ENCODE measurements at places on chromosomes 5 and 9.

DNA sequence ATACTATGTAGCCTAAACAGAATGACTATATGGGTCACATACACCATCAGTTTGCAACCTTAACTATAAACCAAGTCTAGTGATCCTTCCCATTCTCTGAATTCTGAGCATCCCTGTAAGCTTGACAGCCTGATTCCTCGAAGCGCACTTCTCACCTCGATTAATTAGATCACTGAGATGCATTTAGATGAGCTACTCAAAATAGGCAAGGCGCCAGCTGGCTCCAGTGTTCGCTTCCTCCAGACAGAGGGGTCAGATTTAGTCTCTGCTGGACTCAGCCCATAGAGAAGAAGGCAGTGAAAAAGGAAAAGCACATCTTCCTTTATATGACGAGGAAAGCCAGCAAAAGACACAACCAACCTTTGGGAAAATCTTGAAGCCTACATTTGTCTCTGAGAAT, 371.5 kb downstream of the MLLT3 start:
- no peak for DNase-seq

- no peak for DNase-seq
Measured at GRCh38 chr5:6542421-6543345, 90.2 kb downstream of the NSUN2 start.

DNA sequence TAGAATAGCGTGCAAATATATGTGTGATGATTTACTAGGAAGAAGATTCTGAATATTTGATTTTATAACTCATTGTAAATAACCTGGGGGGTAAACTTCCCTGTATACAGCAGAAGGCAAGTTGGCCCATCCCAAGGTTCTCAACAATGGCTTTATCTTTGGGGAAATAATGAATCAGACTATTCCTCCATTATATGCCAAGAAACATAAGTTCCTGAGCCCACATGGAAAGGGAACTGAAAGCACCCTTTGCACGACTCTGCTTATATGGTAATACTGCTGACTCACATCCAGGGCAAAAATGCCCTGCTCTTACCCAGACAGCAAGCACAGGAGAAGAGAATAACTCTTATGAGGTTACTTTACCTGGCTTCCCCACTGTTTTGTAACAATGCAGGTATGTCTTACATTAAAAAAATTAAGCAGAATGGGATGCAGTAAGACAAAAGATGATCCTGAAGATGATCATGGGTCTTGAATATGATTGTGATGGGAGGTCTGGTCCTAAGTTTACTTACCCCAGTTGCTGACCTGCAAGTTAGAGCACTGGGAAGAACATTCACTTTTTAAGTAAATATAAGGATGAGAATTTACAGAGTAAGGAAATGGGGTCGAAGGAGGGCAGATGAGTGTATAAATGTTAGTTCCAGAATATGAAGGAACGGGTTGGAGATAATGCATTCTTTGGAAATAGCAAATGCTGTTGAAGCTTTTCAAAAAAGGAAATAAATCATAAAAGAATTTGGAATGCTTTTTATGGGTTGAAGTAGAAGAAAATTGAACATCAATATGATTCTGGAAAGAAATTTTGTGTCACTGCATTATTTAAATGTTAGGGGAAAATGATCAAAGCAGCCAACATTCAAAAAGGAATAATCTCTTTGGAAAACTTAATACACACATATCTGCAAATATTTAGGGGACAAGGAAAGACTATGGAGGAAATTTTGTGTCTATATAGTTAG, 428.4 kb upstream of the MPDZ start:
- DNase-seq, result no peak

GRCh38 chr5:538801-539468, 14.7 kb upstream of the SLC9A3 start:
- no peak for DNase-seq

GRCh38 chr5:5344051-5344571, 78.4 kb upstream of the ICE1 start:
- peak; percentile 31 for DNase-seq

DNA sequence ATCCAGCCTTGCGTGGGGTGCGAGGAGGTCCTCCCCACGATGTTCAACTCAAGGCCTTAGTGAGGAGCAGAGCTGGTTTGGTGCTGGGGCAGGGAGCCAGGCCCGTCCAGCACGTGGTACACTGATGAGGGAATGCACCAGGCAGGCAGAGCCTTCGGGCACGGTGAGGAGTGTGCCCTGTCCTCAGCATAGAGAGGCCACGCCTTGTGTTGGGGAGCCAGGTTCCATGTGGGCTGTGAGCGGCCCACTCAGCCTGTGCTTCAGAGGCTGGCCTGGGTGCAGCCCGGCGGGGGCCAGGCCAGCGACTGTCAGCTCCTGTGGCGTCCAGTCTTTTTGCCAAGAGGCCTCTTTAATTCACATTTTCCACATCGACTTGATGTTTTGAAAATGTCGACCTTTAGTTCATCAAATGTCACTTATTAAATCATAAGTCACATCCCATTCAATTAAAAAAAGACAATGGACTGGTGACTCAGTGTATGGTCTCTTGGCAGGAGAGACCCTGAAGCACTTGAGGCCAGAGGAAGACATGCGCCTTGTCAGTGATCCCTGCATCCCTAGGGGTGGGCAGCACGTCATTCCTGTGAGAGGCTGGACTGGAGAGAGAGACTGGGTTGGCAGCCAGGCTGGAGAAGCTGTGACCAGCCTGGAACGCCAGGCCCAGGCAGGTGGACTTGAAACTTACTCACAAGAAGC, 21.7 kb downstream of the ERGIC1 start:
- DNase-seq, result peak; percentile 35

DNA sequence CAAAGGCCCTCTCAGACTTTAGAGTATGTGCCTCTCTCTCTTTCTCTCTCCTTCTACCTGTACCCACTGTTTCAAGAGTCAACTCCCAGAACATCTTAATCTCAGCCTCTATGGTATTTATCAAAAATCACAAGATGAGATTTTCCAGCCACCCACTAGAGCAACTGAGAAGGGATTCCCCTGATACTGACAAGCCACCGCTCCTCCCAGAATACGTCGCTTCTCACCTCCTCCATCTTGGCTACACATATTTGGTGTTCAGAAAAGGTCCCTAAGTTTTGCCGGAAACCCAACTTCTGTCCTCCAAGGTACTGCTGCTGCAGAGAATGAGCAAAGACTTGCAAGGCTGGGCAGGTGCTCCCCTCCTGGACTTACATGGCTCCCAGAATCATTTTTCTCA, 6.1 kb downstream of the GARIN3 start:
- DNase-seq, result no peak

GRCh38 chr5:137305971-137306602, 193.0 kb downstream of the SPOCK1 start:
- no peak for DNase-seq

DNA sequence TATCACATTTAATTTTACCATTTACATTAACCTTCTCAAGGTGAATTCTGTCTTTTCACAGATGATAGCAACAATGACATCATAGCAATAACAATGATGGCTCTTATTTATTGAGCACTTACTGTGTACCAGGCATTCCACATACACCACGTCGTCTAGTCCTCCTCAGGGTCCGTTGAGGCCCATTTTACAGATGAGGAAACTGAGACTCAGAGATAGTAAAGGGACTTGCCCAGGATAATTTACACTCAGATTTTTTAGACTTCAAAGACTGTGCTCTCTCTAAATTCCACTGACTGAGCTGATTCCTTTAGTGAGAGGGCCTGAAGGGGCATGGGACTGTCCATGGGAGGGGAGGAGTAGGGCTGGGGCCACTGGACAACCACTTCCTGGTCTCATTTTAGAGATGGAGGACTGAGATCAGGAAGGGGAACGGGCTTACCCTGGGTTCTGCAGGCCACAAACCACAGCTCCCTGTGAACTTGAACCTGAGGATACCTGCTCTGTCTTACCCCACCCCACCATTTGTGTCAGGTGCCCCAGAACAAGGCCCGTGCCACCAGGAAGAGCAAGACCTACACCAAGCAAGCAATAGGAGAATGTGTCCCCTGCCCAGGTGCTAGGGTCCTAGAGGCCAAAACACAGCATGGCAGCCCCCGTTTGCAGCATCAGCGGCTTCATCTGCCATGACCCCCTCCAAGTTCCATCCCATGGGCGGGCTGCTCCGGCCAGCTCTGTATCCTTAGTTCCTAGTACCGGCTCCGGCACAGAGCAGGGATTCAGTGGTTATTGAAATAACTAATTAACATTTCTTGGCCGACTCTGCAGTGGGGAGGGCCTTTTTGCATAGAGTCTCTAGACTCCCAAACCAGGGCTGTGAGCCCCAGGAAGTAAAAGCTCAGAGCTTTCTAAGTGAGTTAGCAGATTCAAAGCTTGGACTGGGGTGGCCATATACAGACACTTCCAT, 96.6 kb downstream of the RGS3 start:
- DNase-seq, result no peak

DNA sequence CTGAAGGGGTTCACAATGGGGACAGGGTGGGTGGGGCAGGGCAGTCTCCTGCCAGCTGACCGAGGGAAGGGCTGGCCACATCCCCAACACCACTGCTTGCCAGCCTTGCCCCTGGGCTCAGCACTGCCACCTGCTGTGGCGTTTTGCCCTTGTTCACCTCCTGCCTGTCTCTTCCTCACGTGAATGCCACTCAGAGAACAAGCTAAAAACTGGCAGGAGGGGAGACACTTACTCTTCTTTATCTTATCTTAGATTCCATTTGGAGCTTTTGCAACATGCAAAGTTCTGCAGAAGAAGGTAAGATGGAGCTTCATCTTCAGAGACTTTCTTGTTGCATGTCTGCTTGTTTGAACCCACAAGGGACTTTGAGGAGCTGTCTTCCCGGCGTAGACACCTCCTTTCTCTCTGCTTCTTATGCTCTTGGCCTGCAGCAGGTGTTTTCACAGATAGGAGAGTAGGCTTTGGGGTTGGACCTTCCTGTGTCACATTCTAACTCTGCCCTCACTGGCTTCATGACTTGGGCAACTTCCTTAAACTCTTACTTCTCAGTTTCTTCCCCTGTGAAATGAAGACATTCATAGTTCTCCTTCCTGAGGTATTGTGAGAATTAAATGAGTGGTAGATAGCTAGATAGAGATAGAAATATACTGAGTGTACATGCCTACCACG, 4.1 kb downstream of the LRSAM1 start:
- DNase-seq, result peak; percentile 26

DNA sequence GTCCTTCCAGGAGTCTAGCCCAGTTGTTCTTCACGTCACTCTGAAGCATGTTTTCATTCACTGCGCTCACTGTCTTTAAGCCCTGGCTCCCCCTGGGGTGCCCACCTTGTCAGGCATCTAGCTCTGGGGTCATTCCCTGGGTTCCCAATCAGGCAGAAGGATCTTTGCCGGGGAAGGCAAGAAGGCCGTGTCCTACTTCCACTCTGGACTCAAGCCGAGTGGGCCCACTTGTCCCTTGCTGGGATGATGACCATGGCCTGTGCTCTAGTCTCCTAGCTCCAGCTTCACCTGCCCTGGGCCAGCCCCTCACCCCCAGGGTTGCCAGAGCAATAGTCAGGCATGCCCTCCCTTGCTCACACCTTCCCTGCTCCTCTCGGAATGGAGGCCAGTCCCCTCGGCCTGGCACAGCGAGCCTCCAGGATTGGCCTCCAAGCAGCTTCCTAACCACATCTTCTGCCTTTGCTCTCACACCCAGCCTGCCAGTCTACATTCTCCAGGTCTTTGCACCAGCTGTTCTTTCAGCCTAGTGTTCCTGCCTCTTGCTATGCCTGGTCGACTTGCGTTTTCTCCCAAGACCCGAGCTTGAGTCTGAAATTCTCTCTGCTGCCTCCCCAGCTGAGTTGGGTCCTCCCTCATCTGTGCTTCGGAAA, 32.2 kb upstream of the PSD2 start:
- DNase-seq, result no peak

- DNase-seq, result no peak
Measured at GRCh38 chr9:15101095-15101494, 190.9 kb upstream of the FREM1 start.

DNA sequence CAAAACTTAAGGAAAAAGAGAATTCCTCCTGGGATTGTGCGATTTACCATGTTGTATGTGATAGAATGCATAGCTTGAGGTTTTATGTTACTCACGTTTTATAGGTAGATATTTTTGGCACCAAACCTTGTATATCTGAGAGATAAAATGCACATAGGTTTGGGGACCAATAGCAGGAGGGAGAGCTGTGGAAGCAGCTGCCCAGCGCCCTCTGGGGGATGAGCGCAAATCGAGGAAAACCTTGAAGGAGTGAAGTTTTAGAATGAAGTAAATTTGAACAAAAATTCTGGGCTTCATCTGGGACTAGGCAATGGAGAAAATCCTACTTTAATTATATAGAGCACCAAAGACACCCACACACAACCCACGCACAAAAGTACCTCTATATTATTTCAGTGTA, 197.0 kb downstream of the ADCY2 start:
- DNase-seq, result no peak

GRCh38 chr9:116087751-116088194, 65.8 kb upstream of the PAPPA start:
- DNase-seq, result peak; percentile 88

DNA sequence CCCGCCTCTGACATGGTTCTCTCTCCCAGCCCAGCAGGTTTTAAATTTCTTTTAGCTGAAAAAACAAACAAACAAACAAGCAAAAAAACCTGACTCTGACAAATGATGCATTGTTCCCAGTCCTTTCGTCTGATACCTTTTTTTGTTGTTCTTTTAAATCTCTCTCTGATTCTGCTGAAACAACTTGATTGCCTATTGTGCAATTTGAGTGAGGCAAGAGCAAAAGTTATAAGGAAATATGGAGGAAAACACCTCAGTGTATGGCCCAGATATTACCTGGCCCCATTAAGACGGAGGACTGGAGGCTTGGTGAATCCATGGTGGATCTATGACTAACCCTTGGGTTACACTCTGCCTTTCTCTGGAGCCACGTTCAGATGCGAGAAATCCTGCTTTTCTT, 164.0 kb downstream of the MELK start:
- DNase-seq, result no peak

- DNase-seq, result peak; percentile 96
Measured at GRCh38 chr9:83509402-83509801, 28.8 kb downstream of the FRMD3 start.

- peak; percentile 13 for DNase-seq
Measured at GRCh38 chr5:58002323-58002722, 457.6 kb downstream of the PLK2 start.

DNA sequence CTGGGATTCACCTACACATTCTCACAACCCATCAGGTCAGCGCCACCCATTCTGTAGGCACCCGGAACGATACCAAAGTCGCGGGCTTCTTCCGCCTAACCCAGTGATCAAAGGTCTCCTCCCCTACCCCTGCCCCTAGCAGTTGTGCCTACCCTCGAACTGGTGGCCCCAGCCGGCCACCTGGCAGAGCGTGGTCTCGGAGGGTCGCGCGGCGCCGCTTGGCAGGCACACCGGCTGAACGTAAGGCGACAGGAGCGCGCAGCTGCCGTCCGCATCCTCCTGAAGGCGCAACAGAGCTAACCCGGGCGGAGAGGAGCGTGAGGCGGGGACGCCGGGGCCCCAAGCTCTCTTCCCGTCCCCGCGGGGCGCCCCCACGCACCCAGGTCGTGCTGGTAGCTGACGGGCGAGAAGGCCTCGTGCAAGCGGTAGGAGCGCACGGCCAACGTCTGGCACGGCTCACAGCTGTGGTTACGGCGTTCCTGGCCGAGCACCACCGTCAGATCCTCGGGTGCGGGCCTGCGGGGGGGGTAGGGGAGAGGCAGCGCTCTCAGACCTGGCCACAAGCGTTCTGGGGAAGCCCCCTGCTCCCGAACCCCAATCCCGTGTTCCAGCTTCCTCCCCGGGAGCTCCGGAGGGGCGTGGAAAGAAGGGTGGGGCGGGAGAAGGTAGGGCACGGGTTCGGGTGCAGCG, 2.8 kb upstream of the PFN3 start:
- peak; percentile 37 for DNase-seq

- peak; percentile 65 for DNase-seq
Measured at GRCh38 chr5:98556712-98557111, 216.8 kb upstream of the RGMB start.

All from EH (cell line).